Pons (tissue), 1 donor: ENCODE measurements at places on chromosomes 6 and 20.
A peak's percentile ranks its signal among the peaks of the same experiment; 100 is the strongest.

GRCh38 chr20:3090565-3090964, 6.0 kb upstream of the AVP start:
- DNase-seq, result no peak

- no peak for DNase-seq
These were observed 63.6 kb downstream of the SYTL3 start for GRCh38 chr6:158713469-158713868.

DNA sequence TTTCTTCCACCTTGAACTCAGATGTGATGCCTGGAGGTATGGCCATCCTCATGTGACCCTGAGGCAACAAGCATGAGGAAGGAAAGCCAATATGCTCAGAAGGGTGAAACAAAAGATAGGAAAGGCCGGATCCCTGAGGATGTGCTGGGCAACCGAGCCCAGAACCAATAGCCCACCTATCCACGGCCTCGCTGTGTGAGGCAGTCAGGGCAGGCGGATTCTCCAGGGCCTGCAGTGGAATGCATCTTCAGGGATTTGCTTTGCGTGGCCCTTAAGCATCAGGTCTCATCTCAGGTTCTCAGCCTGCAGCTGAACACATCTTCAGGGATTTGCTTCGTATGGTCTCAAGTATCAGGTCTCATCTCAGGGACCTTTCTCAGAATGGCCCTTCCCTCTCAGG, 139.8 kb downstream of the ANKRD60 start:
- DNase-seq, result no peak

GRCh38 chr6:6105472-6106036, 98.8 kb upstream of the NRN1 start:
- DNase-seq, result no peak

GRCh38 chr6:130105996-130106704, 87.8 kb downstream of the L3MBTL3 start:
- no peak for DNase-seq

GRCh38 chr6:94052749-94053148, 633.4 kb upstream of the EPHA7 start:
- DNase-seq, result peak; percentile 12

- no peak for DNase-seq
These were observed 19.8 kb downstream of the FKBP1A start for GRCh38 chr20:1373036-1373435.

DNA sequence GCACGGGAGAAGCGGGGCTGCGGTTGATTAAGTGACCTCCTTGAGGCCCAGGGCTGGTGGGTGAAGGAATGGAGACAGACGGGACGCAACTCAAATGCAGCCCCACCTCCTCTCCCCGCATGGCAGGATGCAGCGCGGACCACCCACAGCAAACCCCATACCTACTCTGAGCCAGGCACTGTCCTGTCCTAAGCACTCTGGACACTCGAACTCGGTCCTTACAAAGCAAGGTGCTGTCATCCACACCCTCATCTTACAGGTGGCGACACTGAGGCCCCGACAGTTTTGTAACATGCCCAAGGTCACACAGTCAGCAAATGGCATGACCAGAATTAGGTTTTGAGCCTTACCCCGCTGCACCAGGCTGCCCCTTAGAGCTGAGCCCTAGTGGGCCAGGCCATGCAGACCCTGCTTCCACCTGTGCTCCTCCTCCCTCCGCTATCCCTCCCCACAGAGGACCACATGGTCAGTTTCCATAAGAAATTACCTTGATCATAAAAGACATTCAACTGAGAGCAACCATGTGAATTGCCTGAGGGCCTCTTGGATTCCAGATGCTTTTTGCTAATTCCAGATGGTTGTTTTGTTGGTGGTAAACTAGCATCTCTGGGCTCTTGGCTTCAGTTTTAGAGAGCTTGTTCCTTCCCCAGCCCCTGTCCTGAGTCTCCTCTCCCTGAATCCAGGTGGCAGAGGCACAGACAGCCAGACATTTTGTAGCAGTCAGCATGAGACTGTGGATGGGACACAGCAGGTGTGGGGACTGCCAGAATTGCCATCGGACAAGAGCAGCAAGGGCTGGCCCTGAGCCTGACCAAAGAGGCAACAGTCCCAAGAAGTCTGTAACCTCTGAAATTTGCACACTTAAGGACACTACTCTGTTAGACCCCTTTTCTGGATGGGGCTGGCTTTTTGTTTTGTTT, 171.9 kb upstream of the PMEPA1 start:
- no peak for DNase-seq

GRCh38 chr6:90098001-90098531, 198.6 kb downstream of the BACH2 start:
- DNase-seq, result peak; percentile 89

- no peak for DNase-seq
These were observed 28.6 kb downstream of the CST8 start for GRCh38 chr20:23519556-23519955.

GRCh38 chr6:167803816-167804215, 22.9 kb upstream of the AFDN start:
- no peak for DNase-seq

DNA sequence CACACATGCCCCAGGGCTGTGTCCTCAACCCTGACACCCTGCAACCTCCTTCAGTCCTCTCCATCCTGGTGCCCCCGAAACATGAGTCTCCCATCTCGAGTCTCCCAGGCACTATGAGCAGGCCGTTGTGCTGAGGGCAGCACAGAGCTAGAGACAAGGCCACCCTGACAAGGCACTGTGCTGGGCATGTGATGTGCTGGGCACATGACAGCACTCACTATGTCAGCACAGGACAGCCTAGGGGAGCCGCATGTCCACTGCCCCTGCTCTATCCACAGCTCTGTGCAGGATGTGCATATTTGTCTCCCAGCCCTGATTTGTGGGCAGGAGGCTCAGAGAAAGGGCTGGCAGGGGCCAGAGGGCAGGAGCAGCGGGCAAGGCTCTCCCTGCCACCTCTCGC, 362.1 kb upstream of the AGPAT4 start:
- DNase-seq, result no peak
